ENCODE measurements at places on chromosomes 12 and 14.

DNA sequence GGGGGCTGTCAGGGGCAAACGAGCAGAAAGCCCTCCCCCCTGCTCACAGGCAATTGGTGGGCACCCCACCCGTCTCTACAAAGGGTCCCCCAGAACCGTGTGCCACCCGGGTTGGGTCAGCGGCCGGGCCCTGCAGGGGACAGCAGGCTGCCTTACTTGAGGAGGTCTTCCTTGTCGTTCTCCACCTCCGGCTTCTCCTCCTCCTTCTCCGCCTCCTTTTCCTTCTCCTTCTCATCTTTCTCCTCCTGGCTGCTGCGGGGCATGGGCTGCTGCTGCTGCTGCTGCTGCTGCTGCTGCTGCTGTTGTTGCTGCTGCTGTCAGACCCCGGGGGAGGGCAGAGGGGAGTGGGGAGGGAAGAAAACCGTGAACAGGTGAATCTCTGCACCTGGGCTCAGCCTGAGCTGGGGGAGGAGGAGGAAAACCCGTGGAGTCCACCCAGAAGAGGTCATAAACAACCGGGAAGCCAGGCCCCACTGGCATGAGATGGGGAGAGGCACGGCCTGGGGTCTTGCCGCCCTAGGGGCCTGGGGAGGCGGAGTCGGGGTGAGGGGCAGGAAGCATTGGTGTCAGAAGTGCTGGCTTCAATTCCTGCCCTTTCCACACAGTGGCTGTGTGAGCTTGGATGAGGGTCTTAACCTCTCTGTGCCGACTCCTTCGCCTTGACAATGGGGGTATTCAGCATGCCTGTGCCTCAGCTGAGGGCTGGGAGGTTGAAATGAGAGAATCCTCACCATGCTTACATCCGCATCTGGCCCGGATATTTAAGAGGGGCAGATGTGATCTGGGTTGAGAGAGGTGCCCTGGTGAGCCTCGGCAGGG lies 107.6 kb downstream of the RFLNA start:
- DNase-seq, result no peak

GRCh38 chr14:86987966-86988365 lies 1005.0 kb downstream of the GALC start:
- no peak for DNase-seq

DNA sequence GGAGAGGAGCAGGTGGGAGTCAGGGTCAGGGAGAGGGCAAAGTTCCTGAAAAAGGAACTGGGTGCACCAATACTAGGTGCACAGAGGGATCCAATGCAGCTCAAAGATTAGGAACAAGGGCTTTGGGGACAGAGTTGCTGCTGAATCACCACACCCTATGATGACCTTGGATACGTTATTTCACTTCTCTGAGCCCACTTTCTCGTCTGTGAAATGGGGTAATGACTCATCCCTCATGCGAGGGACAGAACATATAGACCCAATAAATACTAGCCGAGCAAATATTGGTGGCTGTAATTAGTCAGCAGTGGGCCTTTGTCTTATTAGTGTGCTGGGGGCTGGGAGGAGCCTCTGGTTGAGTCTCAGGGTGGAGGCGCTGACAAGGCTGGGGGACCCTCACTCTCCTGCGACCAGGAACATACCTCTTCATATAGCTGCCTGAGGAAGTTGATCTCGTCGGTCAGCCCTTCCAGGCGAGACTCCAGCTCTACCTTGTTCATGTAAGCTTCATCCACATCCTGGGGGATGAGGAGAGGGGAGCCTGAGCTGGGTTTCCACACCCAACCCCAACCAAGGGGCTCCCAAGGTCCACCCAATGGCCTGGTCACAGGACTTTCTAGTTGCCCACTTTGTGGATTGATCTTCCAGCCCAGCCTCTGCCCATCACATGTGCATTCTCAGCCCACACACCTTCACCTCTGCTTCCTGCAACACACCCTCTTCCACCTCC lies 4.5 kb downstream of the KRT8 start:
- DNase-seq, result no peak

DNA sequence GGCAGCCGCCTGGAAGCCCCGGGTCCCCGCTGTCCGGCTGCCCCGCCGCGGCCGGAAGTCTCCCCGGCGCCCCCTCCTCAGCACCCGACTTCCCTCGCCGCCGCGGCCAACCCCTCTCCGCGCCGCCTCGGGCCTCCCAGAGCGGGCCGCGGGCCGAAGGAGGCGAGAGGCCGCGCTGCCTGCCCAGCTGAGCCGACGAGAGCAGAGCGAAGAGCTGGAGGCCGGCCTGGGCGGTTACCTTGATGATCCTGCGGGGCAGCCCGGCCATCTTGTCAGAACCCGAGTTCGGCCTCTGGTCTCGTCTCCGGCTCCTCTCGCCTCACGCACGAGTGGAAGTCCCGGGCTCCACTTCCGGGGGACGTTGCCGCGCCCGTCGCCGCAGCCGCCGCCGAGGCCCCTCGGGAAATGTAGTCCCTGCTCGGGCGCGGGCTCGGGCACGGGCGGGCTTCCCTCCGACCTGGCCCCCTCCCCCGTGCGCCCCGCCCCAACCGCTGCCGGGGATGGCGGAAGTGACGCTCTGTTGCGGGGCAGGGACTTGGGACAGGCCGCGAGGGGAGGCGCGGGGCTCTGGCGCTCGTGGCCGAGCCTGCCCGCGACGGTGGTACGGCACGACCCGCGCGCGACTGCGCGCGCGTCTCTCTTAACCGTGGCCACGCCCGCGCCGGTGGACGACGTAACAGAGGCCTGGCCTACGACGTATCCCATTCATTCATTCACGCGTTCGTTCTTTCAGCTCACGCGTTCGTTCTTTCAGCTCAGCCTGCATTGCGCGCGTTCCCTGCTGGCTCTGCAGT lies at the start of gene UBE2N:
UBE2N (minus strand) TSS at position 331 of the 794 bp plus-strand sequence; CDS start at position 268, 63 bp downstream.
- DNase-seq, result peak; percentile 93

- DNase-seq, result no peak
Measured at GRCh38 chr12:130391186-130391585, 53.5 kb downstream of the PIWIL1 start.

DNA sequence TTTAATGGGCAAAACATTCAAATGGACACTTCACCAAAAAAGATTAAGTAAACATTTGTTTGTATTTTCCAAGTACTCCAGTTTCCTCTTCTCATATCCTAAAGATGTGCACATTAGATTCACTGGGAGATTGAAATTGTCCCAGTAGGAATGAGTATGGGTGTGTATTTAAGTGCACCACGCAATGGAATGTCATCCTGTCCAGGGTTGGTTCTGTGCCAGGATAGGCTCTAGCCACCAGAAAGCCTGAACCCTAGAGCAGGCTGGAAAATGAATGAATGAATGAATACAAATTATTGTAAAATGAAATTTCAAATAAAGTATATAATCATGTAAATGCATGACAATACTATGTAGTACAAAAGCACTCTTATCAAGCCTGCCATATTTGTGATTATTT lies 14.0 kb downstream of the CEP83 start:
- DNase-seq, result no peak

- no peak for DNase-seq
Measured at GRCh38 chr12:16939871-16940306, 333.9 kb upstream of the LMO3 start.

DNA sequence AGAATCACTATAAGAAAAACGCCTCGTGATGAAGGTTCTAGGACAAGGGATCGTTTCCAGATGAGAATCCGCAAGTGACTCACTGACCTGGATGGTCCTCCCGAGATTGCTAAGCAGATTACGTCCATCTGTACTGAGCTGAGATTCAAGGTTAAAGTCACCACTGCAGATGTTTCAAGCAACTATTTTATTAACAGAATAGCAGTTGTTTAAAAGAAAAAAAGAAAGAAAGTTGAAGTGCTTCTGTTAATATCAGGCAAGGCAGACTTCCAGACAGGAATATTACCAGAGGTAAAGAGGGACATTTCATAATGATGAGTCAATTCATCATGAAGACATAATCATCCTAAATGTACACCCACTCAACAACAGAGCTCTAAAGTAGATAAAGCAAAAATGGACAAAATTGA lies 17.9 kb downstream of the PXN start:
- DNase-seq, result no peak

DNA sequence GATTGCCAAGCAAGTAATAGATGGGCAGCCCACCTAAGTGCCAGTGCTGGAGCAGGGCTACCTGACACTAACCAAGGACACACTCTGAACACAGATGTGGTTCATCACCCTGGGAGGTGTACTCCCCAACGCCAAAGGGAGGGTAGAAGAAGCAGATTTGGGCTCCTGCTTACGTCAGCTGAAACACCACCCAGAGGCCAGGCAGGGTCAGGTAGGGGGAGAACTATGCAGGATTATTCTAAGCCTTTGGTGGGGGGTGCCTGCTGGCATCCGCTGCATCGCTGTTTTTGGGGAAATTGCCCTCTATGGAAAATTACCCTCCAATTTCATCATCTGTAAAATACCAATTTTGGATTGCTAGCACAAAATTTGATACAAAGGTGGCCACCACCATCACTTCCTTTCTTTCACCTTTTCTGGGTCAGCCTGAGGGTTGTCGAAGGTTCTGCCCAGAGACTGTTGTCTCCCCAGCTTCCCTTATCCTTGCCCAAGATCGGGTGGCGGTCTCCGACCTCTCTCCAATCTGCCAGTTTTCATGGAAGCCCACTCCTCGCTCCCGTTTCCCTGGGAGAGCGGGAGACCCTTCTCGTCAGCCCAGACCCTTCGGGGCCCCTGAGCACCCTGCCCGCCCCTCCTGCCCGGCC lies 535 bp downstream of the BIN2 start:
- peak; percentile 54 for DNase-seq

DNA sequence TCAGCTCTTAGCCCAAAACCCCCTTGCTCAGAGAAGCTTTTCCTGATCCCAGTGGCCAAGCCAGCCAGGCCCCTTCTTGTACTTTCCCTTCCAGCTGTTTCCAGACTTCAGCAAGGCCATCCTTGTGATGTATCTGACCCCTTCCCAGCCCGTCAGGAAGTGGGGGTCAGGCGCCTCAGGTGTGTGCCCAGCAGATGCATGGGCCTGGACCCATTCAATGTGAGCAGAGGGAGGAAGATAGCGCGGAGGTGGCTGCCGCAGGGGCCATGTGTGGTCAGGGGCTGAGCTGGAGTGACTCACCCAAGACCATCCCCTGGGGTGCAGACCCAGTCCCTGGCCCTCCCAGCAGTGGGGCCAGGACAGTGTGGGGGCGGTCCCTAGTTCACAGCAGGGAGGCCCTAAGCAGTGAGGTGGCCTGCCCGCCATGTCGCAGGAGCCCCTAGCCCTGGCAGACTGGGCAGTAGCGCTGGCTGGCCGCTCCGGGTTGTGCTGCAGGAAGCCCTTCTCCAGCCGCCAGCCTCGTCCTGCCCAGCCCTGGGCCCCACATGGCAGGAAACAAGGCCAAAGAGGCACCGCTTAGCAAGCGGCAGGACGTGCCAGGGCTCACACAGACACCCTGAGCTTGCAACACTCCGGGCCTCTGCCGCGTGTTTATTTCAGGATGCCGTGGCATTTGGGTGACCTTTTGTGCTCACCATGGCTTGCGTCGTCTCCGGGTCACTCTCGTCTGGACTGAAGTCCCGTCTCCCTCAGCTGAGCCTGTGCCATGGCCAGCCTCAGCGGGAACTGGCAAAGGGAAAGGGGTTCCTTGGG lies 12.0 kb downstream of the ADSS1 start:
- no peak for DNase-seq

DNA sequence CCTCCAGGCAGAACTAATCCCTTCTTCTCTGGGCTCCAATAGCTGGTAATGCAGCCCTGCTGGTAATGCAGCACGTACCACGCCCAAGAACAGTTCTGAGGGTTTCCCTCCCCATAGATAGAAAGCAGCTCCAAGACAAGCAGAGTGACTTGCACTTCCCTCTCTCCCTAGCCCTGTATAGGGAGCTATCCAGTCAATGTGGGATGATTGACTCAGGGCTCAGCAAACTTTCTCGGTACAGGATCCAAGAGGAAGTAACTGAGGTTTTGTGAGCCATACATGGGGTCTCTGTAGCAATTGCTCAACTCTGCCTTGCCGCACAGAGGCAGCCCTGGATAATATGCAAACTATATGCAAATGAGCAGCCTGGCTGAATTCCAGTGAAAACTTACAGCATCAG lies 15.5 kb upstream of the FKBP4 start:
- no peak for DNase-seq

- DNase-seq, result no peak
Measured at GRCh38 chr12:92381856-92382255, 236.2 kb upstream of the BTG1 start.

GRCh38 chr14:69660344-69661193 lies 49.2 kb downstream of the SUSD6 start:
- DNase-seq, result no peak

- DNase-seq, result no peak
Measured at GRCh38 chr14:24789378-24789884, 155.4 kb upstream of the GZMB start.

- DNase-seq, result no peak
Measured at GRCh38 chr12:129185855-129186254, 332.6 kb downstream of the GLT1D1 start.

DNA sequence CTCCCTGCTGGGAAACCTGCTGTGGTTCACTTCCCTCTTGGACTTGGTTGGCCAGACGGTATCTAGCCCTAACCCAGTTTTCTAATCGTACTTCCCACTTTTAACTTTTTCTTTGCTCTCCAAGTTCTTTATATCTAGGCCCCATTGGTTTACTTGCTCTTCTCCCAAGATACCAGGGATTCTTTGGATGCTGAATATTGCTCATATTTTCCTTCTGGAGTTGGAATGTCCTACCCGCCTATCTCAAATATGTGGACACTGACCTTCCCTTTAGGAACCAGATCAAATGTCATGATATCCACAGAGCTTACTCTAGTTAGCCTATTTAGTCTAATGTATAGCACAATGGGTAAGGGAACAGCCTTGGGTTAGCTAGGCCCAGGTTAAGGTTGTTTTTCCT lies 228.6 kb downstream of the DACT1 start:
- no peak for DNase-seq

- DNase-seq, result no peak
Measured at GRCh38 chr12:111864913-111865312, 22.9 kb downstream of the MAPKAPK5 start.

- no peak for DNase-seq
Measured at GRCh38 chr14:72052356-72052755, 120.1 kb downstream of the RGS6 start.

DNA sequence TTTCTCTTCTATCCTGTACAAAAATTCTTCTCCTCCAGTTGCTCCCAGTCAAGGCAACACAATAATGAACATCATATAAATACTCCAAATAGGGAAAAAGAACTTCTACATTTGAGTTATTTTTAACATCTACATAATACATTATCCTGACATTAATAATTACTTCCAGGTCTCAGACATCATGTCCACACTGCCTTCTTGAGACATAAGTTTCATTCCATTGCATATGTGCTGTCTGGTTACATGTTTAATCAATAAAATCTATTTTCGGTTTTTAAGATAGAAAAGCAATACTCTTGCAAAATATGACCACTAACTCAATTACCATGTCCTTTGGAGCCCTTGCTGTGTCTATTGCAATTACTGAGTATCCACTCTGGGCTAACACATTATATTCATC lies 881.9 kb downstream of the GALC start:
- DNase-seq, result no peak

GRCh38 chr14:101017806-101018560 lies 114.5 kb upstream of the RTL1 start:
- no peak for DNase-seq

DNA sequence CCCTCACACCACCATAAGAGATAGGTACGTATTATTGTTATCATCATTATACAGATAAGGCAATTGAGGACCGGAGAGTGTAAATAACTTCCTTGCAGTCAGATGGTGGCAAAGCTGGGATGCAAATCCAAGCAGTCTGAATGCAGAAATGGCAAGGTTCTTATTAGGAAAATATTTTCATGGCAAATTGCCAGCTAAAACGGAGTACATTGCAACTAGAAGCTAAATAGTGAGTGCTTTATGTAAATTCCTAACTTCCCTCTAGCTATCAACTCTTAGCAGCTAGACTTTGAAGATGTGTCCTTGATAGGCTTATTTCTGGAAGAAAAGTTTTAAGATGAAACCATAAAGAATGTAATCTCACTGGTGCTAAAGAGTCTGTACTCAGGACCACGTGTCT lies 323.9 kb upstream of the DIO2 start:
- DNase-seq, result no peak
